Stimulated activated naive CD4-positive, alpha-beta T cell (primary cell): ENCODE measurements at places on chromosomes 11 and 22.

DNA sequence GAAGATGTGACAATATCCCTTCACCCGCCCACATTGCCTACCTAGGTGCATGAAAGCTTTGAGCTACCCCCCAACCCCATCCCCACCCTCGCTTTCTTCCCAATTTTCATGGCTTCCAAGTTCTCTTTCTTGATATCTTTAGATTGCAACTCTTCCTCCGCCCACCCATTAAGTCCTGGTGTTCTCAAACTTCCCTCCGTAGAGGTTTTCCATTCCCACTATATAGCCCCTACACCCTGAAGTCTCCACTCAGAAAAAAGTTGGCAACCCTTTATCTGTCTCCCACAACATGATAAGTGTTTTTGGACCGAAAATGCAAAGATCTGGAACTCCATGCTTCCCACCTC lies 572 bp downstream of the ZNF70 start:
- DNase-seq, result no peak

GRCh38 chr11:123247496-123247799 lies 52.4 kb upstream of the CLMP start:
- DNase-seq, result no peak

DNA sequence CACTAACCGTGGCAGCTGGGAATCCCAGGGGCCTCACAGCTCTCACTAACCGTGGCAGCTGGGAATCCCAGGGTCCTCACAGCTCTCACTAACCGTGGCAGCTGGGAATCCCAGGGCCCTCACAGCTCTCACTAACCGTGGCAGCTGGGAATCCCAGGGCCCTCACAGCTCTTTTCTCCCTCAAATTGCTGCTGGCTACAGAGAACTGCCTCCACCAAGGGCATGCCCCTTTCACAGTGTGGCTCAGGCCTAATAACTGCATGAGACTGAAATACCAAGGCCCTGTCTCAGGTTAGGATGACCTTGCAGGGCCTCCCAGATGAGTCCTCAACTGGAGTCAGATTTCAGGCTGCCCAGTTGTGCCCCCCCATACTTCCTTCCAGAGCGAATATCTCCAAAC lies 35.1 kb upstream of the GGTLC2 start:
- no peak for DNase-seq

- no peak for DNase-seq
Observed at GRCh38 chr11:75656044-75656727, 12.7 kb downstream of the MAP6 start.

DNA sequence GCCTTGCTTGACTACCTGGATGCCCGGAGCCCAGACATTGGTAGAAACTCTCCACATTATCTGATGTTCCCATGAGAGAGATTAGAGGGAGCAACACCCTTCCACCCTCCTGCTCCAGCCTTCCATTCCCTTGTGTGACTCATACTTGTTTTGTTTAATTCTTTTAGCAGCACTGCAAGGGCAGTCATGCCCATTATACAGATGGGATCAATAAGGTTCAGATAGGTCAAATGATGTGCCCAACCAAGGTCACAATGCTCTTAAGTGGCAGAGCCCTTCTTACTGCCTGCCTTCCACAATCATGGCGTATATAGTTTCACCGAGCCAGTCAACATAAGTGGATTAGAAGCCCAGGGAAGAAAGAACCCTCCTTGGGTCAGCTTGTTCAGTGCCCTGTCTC lies 6.6 kb upstream of the CCDC134 start:
- DNase-seq, result no peak

- DNase-seq, result no peak
Observed at GRCh38 chr11:95544095-95544856, 245.3 kb downstream of the FAM76B start.

DNA sequence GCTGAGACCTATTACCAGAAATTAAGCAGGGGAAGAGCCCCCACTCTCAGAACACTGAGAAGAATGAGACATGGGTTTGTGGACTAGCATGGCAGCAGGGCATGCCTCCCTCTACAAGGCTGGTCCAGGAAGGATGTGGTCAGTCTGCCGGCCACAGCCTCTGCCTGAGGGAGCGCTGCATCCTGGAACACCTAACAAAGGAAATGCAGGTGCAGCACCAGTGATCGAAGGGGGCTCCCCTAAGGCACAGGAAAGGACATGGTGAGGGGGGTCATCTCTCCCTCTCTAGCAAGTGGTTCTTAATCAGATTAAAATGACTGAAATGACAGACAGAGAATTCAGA lies 40.6 kb upstream of the ARL14EP start:
- no peak for DNase-seq

- DNase-seq, result no peak
Observed at GRCh38 chr11:108392353-108392752, 75.0 kb downstream of the C11orf65 start.

- DNase-seq, result peak; percentile 73
Observed at GRCh38 chr22:38353142-38353629, 36.0 kb upstream of the CSNK1E start.

- DNase-seq, result no peak
Observed at GRCh38 chr22:33838644-33839043, 81.6 kb downstream of the LARGE1 start.

- no peak for DNase-seq
Observed at GRCh38 chr11:66338276-66339161, 2.3 kb upstream of the RIN1 start.

DNA sequence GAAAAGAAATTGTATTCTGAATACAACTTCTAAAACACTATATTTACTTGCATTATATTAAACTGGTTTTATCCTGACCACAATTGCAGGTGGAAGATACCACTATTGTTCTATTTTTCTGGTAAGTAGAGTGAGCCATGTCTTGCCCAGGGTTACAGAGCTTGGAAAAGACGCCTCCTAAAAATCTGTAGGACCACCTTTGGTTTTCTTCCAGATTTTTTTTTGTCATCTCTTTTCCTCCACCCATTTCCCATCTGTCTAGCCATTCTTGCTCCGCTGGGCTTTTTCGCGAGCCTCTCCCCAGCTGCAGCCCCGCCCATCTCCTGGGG lies 294 bp upstream of the MTMR3 start:
- DNase-seq, result no peak

GRCh38 chr11:27217496-27217895 lies 145.5 kb downstream of the CCDC34 start:
- DNase-seq, result no peak

- no peak for DNase-seq
Observed at GRCh38 chr22:44245438-44245837, 64.7 kb downstream of the PARVG start.

DNA sequence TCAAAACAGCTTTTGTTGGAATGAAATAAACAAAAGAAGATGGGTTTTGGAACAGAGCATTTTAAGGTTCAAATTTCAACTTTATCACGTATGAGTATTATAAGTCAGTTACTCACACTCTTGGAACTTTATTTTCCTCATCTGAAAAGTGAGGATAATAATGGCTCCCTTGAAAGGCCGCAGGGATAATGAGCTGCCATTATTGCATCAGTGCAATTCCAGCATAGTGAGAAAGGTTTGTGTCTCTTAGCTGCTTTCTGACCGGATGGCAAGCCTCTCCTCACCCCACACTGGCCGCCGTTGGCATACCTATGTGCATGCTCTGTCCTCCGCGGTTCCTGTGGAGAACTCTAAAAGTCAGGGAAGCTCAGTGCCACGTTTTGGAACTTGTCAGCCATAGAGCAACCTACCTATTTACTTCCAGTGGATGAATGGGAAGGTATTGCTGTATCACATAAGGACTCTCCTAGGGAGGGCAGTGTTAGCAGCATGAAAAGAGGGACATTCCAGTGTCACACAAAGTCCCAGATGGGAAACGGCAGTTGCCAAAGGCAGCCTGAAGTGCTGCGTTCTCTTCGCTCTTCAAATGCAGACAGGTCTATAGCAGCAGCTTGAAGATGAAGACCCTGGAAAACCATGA lies 368.9 kb downstream of the NTM start:
- no peak for DNase-seq

DNA sequence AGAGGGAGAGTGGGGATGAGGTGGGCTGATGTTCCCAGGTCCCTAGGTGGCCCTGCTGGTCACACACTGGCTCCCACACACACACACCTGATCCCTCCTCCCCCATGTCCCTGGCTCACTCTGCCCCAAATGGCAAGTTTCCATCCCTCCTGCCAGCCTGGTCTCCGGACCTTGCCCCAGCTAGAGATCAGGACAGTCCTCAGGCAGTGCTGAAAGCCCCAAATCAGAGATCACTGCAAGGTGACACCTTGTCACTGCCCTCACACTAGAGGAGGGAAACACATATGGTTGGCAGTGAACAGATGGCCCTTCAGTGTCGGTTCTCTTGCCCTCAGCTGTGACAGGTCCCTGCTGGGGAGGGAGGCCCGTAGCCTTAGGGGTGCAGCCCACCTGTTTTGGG lies 7.6 kb downstream of the TMPRSS5 start:
- DNase-seq, result no peak

- DNase-seq, result no peak
Observed at GRCh38 chr11:9745411-9746211, 81.7 kb downstream of the SWAP70 start.

DNA sequence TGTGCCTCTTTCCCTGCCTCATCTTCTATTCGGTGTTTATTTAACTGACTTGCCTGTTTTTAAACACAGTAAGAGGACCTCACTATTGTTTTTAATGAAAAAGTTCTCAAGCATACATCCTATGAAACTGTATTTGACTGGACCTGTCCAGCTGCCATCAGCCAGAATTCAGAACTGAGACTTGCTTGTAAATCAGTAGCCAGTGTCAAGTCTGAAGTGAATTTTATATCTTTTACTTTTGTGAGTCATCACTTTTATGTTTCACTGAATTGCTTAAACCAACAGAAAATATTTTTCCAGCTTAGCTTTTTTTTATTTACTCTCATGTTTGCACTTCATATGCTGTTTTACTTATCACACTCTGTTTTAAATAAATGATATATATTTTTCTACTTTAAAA lies 88.3 kb downstream of the LUZP2 start:
- no peak for DNase-seq

- no peak for DNase-seq
Observed at GRCh38 chr11:84249344-84250135, 963.4 kb upstream of the CCDC90B start.

- peak; percentile 51 for DNase-seq
Observed at GRCh38 chr22:36252754-36253522, at the start of gene APOL1. TSS of gene APOL1 (plus strand) at chr22:36253133. CDS start at chr22:36254956, 1,823 bp downstream.

DNA sequence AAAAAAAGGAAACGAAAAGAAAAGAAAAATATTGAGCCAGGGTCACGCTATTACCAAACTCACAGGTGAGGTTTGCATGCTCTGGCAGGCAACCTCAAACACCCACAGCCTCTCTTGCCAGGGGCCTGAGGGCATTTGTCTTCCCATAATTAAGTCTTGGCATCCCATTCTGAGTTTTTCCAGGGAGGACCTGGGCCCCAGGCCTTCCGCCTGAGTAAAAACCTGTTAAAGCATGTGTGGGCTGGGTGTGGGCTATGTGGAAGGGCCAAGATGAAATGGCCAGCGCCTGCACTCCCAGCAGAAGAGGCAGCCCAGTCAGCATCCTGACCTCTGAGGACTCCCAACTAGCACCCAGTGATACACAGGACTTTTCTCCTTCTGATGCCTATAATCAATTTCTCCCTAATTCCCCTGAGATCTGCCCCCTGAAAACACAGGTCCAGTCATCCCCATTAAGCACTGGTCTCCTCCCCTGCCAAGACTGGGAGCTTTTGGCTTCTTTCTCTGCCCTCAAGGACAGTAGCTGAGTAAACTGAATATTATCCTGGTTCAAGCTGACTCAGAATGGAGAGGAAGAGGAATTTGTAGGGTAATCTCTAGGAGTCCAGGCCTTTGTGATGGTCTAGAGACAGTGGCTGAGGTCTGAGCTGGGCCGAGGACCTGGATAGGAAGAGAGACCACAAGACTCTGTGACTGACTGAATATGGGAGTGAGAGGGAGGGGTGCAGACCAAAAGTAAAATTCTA lies 35.6 kb upstream of the ACER3 start:
- DNase-seq, result no peak

DNA sequence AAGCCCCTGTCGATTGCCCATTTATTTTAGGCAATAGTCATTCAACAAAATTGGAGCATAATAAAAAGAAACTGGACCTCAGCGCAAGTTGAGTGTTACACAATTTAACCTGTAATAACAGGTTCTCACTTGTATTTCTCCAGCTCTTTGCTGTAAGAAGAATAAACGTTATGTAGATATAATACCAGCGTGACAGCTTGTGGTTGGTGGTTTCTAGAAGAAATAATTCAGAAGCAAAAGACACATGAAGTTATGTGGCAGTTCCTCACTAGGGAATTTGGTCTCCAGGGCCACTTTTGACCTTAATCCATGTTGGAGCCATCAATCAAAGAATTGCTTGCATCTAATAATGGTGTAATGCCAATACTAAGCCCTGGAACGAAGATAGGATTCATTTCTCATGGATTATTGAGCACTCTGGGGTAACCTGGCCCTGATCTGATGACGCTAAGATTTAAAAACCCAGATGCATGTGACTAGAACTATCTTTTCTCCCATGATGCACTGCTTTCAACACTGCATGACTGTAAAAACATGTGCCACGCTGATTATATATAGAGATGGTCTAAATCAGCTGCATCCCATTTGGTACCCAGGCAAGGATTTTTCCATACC lies 129.7 kb upstream of the LDLRAD3 start:
- DNase-seq, result no peak

DNA sequence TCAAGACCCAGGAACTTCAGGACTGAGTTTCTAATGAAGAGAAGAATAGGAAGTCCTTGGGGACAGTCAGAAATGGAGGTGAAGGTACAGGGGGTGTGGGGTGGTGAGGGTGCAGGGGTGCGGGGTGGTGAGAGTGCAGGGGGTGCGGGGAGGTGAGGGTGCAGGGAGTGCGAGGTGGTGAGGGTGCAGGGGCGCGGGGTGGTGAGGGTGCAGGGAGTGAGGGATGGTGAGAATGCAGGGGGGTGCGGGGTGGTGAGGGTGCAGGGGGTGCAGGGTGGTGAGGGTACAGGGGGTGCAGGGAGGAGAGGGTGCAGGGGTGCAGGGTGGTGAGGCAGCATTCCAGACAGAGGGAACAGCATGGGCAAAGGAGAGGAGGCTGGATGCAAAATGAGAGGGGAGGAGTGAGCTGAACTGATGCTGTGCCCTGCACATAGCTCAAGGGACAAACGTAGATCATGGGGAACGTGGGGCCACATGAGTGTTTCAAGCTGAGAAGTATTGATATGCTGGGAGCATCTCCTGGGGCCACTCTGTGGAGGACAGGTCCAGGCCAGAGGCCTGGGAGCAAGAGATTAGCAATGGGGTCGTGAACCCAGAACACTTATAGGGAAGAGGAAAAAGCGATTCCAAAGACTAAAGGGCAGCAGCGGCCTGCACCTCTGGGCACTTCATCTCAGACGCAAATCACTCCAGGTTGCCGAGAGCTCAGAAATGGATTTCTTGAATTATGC lies 23.7 kb upstream of the DAGLA start:
- DNase-seq, result no peak
